ENCODE measurements at places on chromosomes 12 and 14.

DNA sequence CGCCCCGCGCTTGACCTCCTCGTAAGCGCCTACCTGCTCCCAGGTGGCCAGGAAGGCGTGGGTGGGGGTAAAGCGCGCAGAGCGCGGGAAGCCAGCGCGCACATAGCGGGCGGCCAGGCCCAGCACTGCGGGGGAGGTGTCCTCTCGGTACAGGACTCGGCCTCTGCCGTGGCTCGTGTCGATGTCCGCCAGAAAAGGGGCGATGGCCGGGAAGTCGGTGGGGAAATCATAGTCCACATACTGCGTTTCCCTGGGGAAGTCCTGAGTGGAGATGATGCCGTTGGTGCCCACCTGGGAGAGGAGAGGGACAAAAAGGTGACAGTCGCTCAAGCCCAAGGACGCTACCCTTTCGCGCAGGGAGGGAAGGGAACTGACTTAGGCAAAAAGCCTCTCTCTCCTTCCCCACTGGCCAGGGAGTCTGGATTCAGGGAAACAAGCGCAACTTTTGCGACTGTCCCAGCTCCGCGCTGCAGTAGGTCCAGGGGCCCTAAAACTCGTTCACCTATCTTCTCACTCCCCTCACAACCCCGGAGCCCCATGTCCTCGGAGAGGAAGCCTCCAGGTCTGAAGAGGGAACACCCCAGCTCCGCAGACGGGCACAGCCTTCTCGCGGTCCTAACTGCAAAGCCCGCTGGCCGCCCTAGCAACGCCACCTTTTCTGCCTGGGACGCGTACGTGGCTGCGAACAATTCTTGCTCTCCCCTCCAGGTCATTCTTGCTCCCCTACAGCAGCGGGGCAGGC, 815 bp downstream of the NID2 start:
- no peak for DNase-seq

GRCh38 chr12:109731231-109731731, 17.7 kb downstream of the FAM222A start:
- DNase-seq: no peak

DNA sequence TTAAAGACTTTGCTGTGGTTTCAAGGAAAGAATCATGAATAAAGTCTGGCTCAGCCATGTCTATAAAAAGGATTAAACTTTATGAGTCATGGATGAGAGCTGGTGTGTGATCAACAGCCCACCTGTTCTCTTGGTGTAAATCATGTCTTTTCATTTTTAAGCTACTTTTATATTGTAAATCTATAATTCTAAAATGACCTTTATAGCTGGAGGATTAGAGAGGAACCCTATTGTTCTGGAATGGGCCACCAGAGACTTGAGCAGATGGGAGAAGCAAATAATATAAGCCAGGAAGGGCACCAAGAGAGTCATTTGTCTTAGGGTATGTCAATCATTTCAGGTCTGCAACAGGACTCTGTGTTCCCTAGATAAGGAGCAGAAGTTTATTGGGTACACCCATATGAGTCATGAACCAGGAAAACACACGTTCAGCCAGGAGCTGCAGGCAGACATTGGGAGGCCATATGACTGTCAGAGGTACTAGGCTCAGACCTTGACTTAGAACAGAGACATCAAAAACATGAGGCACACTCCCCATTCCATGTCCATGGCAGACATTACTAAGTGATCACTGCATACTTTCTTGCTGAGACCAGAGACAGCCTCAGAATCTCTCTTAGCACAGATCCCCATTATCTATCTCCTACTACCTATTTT, 49.3 kb downstream of the NDUFA12 start:
- no peak for DNase-seq

DNA sequence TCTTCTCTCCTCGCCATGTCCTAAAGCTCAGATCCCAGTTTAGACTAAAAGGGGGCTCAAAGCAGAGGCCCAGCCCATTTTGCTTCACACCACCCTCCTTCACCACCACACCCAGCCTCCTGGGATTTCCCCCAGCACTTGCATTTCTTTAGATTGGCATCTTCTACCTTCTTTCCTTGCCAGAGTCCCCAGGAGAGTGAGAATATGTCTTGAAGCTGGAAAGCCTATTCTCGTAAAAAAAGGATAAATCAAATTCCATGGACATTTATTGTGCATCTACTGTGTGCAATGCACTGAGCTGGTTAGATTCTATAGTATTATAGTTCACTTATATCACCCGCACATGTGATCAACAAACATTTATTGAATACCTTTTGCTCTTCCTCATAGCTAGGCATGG, 10.2 kb downstream of the FBXW8 start:
- DNase-seq: no peak

GRCh38 chr14:79418649-79419415, 792.5 kb downstream of the DIO2 start:
- DNase-seq: no peak

DNA sequence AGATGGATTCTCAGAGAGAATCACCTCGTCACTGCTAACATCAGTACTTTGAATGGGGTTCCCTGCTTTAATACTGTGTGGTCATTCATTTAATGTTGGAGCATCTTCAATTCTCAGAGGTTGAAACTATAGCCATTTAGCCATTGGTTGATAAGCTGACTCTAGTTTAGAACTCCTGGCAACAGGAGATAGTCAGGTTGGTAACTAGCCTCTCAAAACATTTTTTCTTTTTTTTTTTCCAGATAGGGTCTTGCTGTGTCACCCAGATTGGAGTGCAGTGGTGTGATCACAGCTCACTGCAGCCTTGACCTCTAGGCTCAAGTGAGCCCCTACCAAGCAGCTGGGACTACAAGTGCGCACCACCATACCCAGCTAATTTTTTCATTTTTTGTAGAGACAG, 3.5 kb upstream of the NCKAP5L start:
- no peak for DNase-seq

DNA sequence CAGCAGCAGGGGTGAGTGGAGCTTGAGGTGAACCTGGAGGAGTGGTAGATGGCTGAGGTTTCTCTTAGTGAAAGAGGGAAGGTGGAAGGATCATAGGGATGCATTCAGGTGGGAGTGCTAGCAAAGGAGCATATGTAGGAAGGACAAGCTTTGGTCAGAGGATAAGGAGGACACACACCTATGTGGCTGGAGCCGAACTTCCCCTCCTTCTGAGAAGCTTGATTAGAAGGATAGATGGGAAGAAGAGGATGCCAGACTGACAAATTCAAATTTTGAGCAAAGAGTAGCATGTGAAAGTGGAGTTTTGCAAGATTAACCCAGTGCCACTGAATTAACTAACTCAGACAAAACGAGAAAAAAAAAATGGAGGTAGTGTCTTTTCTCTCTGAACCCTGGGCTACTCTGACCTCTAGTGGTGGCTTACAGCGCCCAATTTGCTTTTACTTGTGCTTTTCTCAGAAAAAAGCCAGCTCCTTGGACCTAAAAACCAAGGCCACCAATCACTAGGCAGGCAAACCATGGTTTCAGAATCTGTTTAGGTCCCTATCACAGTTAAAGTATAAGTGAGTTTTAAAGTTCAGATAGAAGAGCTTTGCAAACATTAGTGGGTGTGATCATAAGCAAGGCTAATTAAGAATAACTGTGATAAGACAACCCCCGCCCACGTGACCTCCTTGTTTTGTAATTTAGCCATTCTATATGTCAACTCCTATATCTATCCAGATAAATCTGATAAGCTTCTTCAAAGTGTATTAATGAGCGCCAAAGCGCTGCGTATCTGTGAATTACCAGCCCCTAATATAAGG, 15.5 kb downstream of the EMP1 start:
- peak; percentile 56 for DNase-seq

GRCh38 chr12:126282691-126283090, 1217.5 kb downstream of the AACS start:
- DNase-seq: no peak

- DNase-seq: no peak
Observed at GRCh38 chr14:35438910-35439713, 34.6 kb upstream of the NFKBIA start.

DNA sequence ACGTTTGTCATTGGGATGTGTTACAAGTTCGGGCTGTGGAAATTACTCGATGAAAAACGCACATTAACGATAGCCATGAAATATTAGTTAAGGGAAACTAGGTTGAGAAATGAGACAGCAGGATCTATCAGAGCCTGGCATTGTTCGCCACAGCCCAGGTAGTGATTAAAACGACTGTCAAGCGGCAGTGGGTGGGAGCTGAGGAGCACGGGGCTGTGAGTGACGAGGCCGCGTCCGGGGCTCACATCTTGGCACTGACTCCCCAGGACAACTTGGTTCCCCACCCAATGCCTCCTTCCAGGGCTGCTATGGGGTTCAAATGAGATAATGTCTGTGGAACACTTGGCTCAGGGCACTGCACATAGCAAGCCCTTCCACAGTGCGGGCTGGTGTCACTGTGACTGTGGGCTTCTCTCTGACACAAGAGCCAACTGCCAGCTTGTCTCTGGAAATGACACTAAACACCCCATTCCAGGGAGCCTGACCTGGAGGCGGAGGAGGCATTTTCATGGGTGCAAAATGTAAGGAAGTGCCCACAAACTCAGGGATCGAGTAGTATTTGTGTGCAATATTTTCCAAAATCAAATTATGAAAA, 19.3 kb downstream of the MMAB start:
- no peak for DNase-seq

DNA sequence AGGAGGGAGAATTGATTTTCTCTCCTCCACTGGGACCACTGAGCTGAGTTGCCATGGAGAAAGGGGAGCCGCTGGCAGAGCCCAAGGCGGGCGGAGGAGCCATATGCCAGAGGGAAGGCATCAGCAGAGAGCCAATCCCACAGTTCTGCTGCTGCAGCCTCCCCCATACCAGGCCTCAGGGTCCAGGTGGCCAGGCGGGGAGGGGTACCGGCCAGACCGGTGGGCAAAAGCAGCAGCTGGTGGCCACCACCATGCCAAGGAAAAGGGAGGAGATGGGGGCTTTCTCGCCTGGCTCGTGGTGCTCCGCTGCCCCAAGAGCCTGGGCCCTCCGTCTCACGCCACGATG, 72.8 kb downstream of the PITPNM2 start:
- DNase-seq: no peak

GRCh38 chr14:80213602-80214001, 2.3 kb upstream of the DIO2 start:
- DNase-seq: no peak

- no peak for DNase-seq
Observed at GRCh38 chr14:32710731-32711680, 227.7 kb upstream of the NPAS3 start.

DNA sequence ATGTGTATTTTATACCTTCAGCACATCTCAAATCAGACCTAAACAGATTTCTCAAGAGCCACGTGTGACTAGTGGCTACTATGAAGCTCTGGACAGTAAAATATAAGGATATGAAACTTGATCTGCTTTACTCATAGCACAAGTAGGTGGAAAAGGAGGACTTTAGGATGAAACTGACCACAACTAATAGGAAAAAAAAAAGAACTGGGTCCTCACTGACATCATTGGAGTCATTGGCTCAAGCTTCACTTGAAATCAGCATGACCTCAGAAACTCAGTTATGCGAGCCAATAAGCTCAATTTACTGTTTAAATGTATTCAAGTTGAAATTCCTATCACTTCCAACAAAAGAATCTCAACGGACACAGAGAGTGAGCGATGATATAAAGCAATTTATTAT, 34.1 kb upstream of the CIT start:
- DNase-seq: no peak

- DNase-seq: no peak
Observed at GRCh38 chr12:47772094-47772660, 861 bp upstream of the SLC48A1 start.

GRCh38 chr12:85836197-85837090, at the start of gene RASSF9:
TSS of gene RASSF9 (minus strand) at chr12:85836409. CDS start at chr12:85836201, 208 bp downstream.
- no peak for DNase-seq

DNA sequence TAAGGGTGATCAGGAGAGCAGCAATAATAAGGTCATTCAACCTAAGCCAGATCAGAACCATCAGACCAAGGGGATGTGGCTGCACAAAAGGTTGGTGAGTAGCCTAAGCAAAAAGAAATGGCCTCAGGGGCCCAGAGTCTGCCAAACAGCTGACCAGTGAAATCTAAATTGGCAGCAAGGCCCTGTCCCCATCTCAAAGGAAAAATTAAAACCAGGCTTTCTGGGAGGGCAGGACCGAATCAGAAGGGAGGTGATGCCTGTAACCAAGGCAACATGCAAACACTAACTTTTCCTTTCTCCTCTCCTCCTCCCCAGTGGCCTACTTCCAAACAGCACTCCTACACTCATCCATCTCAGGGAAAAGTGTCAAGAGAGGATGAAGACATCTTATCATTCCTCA, 256.4 kb downstream of the NUAK1 start:
- no peak for DNase-seq

DNA sequence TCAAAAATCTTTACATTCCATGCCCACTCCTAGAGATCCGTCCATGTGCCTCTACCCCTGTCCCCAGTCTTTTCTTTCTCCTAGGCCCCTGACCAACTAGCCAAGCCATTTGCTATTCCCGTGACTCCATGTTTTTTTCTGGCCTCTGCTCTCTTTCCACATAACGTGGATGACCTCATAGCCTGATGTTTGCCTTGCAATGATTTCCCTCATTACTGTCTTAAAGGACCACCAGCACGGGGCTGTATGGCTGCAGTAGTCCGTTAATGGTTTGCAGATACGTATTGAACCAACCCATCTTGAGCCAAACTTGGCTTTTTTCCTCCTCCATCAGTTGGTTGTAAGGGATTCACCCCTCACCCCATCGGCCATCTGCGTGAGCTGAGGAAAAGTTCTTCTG, 226.0 kb downstream of the PCNX1 start:
- no peak for DNase-seq

DNA sequence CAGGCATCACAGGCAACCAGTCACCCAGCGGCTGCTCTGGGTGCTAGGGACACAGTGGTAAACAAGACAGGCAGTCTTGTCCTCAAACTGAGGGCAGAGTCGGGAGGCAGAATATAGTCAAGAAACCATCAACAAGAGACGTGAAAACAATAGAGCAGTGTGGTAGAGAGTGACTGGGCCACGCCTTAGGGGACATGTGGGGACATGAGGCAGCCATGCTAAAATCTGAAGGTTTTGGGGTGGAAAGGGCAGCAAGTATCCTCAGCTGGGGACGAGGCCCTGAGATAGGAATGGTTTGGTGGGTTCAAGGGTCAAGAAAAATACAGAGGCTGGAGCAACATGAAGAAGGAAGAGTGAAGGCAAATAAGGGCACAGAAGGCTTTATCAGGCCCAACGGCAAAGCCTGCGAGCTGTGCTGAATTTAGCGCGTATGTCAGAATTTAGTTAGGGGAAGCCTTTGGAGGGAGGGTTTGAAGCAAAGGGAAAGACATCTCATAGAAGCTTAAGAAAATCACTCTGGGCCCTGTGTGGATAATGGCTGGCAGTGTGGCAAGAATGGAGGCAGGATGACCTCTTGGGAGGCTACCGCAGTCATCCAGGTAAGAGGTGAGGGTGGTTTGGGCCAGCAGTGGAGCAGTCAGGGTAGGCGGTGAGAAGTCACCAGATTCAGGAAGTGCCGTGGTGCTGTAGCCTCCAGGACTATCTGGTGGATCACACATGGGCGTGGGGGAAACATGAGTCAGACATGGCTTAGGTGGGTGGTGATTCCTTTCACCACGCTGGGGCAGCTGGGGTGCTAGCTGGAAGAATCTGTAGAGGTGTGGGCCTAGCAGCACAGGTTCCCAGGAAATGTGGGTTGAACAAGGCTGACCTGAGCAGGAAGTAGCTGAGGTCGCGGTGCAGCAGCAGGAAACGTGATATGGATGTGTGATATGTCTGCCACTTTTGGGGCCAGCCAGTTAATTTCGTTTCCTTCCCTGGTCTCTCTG, 3.0 kb downstream of the EVL start:
- peak; percentile 80 for DNase-seq

- DNase-seq: no peak
Observed at GRCh38 chr14:83455561-83455960, 1921.9 kb upstream of the SEL1L start.
